ENCODE measurements at places on chromosomes 6 and 20.

GRCh38 chr20:58926802-58927489 is 54.1 kb upstream of the NELFCD start:
- no peak for DNase-seq

GRCh38 chr6:129493354-129493902 is 216.5 kb downstream of the ARHGAP18 start:
- no peak for DNase-seq

- no peak for DNase-seq
These were observed at the start of gene HLA-DPB1 for GRCh38 chr6:33075568-33076405. HLA-DPB1 (plus strand) TSS chr6:33075990; CDS start chr6:33076042, 52 bp downstream.

DNA sequence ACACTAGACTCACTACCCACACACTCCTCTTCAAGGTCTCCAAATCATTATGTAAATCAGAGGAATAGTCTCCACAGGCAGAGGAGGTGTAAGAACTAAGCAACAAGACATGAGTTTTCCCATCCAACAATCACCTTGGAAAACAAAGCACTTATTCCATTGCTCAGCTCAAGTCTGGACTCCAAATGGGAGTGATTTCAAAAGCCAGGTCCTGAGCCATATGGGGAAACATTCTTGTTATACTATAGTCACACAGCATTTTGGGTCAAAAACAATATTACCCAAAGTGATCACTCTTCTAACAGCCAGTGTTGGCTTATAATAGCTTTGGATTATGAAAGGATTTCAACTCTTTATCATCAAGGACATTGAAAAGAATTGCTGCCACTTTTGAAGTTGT is 3.6 kb upstream of the PRPH2 start:
- no peak for DNase-seq

GRCh38 chr6:113540466-113540865 is 316.7 kb upstream of the MARCKS start:
- DNase-seq, result no peak

GRCh38 chr20:53231061-53231460 is 258.9 kb downstream of the TSHZ2 start:
- no peak for DNase-seq

- no peak for DNase-seq
These were observed 167.6 kb downstream of the TFAP2B start for GRCh38 chr6:50986319-50986718.

- DNase-seq, result no peak
These were observed 4.9 kb upstream of the UQCC2 start for GRCh38 chr6:33716379-33716778.

- no peak for DNase-seq
These were observed 213.0 kb upstream of the CITED2 start for GRCh38 chr6:139587469-139587868.

DNA sequence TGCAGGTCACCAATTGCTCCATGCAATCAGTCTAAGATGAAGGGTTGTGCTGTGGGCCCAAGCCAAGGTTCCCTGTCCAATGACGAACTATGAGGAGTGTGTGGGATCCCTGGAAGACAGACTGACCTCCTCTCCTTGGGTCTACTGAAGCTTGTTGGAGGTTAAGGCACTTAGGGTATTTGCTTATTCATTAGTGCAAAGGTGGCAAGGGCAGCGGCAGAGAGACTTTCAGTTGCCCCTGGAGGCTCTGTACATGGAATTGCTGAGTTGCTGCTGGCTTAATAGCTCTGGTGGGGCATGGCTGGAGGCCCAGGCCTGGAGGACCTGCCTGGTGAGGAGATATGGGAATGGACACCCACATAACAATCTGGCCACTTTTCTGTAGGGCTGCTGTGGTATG is 29.8 kb upstream of the CST5 start:
- no peak for DNase-seq

DNA sequence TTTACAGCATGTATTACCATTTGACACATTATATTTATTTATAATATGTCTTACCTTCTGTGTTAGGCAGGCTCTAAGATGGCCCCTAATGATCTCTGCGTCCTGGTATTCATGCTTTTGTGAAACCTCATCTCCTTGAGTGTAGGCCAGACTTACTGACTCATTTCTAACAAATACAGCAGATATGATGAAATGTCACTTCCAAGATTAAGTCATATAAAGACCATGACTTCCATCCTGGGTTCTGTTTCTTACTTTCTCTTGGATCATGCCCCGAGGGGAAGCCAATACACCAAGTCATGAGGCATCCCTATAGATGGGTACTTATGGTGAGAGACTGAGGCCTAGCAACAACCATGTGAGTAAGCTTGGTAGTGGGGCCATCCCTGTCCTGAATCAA is 30.2 kb downstream of the ZHX3 start:
- DNase-seq, result no peak

DNA sequence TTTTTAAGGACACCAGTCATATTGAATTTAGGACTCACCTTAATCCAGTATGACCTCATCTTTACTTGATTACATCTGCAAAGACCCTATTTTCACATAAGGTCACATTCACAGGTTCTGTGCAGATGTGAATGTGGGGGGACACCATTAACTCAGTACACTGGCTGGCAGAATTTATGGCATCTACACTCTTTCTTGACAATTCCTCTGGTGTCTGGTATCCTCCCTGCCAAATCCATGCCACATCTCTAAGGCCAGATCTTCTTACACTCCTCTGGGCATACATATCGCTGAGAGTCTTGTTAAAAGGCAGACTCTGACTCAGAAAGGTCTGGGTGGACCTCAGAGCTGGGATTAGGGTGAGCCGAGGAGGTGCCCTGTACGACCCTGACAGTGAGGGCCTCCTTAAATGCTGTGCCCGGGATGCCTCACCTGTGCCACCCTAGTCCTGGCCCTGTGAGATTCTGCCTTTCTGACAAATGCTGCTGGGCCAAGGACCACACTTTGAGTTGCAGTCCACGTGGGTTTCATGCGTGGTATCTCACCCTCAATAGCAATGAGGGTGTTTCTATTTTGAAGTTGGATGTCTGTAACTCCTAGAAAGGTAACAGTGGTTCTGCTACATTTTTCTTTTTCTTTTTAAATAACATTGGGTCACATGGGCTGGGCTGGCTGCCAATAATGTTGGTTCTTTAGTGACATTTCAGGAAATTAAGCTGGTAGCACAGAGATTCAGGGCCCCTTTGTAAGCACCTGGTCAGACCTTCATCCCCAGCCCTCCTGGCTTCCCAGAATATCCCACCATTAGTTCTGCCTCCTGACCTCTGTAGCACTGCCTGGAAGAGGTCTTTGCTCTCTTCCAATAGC is 17.2 kb upstream of the LRRN4 start:
- no peak for DNase-seq

- DNase-seq, result no peak
These were observed 64.9 kb upstream of the SULF2 start for GRCh38 chr20:47850146-47850545.

GRCh38 chr6:164216839-164217238 is 802.3 kb downstream of the QKI start:
- DNase-seq, result no peak

- DNase-seq, result no peak
These were observed 95.7 kb upstream of the HMGCLL1 start for GRCh38 chr6:55674672-55675071.

GRCh38 chr6:127456465-127456864 is 2.7 kb downstream of the KIAA0408 start:
- no peak for DNase-seq

DNA sequence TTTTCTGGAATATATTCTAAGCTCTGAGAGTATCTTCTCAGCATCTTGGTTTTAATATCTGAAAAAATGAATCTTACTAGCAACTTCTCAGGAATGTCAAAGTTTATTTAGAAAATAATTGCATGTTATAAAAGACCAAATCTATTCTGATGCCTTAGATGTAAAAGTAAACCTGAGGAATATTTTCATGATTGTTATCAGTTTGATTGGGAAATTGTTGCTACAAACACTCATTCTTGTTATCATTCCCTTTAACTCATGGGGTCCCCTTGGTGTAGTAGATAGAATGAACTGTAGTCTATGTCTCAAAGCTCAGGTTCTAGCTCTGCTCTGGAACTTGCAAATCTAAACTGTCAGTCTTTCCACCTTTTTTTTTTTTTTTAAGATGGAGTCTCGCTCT is 50.0 kb downstream of the SNRNP48 start:
- no peak for DNase-seq

DNA sequence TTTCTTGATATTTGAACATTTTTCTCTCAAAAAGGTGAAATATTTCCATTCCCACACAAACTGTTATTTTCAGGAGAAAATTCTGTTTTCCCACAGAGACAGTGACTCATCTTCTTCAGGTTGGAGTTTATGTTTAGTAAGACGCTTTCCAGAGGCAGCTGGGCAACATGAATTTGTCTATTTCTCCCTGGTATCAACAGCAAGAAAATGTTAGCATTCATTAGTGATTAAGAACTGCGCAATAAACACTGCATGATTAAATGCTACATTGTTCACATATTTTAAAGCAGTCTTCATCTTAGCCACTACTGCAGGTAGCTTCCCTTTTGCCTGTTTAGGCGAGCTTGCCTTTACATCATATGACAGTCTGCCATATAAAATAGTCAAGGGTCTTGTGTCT is 295.7 kb downstream of the C6orf118 start:
- no peak for DNase-seq

GRCh38 chr6:88135578-88136114 is 30.5 kb downstream of the CNR1 start:
- DNase-seq, result no peak

GRCh38 chr20:9145142-9145541 is 76.3 kb downstream of the PLCB4 start:
- no peak for DNase-seq

DNA sequence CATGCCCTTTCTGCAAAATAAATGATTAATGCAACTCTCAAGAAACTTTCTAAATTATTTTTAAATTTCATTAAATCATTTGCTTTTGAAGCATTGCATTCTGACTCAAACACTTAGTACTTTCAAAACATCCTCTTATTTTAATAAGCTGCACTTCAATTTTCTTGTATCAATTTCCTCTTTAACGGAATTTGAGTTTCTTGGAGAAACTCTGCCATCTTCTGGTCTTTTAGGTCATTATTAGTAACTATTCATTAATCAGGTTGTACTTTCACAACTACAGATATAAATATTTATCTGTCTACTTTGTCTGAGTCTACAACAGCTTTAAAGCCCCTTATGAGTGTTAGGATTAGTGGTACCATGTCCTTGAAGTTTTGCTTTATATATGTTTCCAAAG is 30.2 kb downstream of the TMX4 start:
- no peak for DNase-seq

DNA sequence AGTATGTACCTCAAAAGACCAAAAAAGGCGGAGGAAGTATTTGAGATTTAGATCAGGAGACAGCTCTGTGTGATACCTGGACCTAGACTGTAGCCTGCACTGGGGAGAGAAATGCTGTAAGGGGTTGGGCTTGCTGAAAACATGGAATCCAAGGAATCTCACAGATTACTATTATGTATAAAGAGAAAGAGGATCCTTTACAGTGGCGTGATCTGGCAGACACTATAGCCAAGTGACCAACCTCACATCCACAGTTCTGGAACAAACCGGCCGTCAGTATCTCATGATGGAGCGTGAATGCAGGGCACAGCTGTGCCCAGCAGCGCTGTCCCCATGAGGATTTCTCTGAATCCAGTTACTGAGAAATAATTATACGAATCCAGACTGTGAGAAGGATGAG is 12.3 kb downstream of the DDX27 start:
- DNase-seq, result no peak

GRCh38 chr6:169240125-169240524 is 13.5 kb downstream of the THBS2 start:
- DNase-seq, result peak; percentile 81

GRCh38 chr6:106702451-106703110 is 73.2 kb downstream of the QRSL1 start:
- DNase-seq, result no peak

DNA sequence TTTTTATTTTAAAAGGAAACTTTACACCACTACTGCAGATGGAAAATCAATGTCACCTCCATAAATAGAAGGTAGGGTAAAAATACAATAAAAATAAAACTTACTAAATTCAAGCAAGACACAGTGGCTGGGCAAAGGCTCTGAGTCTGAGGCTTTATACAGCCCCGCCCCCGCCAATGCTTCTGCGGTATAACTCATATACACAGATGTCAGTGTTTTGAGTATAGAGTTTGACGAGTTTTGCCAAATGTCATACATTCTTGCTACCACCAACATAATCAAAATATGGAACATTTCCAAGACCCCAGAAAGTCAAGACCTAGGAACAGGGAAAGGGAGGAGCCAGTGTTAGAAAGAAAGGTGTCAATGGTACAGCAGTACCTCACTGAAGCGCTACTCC is 12.8 kb downstream of the NFATC2 start:
- DNase-seq, result no peak

DNA sequence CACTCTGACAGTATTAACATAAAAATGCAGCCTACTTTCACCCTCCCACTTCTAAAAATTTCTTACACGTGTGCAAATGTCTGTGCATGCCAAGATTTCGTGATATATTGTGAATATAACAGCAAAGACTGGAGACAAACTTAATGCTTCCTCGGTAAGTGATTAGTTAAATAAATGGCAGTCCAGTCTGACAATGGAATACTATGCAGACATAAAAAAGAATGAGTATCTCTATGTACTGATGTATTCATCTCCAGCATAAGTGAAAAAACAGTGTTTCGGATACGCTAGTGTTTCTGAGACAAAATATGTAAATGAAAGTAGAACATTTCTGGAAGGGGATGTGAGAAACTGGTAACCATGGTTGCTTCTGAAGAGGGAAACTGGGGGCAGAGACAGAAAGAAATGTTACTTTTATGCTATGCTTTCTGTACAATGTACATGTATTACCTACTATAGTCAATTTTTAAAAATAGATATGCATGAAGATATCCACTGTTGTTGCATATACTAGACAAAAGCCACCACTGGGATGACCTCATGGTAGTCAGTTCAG is 7.0 kb downstream of the SLC22A23 start:
- DNase-seq, result no peak

- no peak for DNase-seq
These were observed 309 bp upstream of the ABRACL start for GRCh38 chr6:139028215-139028657.

- no peak for DNase-seq
These were observed 27.5 kb upstream of the PBOV1 start for GRCh38 chr6:138245751-138246150.

DNA sequence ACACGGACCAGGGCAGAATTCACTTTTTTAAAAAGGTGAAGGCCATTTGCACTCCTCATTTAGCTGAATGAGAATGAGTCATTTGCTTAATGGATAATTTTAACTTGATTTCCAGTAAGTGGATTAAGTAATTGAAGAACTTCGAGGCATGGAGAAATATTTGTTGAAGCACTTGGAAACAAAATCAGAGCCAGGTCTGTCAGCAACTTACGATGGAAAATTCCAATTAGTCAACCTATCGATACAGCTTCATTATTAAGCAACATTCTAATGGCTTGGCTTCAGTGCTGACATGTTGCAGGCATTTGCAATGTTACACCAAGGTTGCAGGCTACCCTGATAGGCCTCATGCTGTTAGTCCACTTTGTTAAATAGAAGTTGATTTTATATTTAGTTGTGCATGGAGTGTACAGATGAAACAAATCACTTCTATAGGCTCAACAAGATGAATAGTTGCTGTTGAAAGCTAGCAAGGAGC is 423.5 kb upstream of the SLC35B3 start:
- no peak for DNase-seq

GRCh38 chr6:169668203-169668847 is 33.5 kb downstream of the WDR27 start:
- DNase-seq, result no peak

GRCh38 chr20:16560661-16561060 is 12.6 kb downstream of the KIF16B start:
- no peak for DNase-seq

GRCh38 chr6:32989368-32989767 is 20.0 kb downstream of the HLA-DOA start:
- DNase-seq, result no peak
